Effector memory CD4-positive, alpha-beta T cell (primary cell): ENCODE measurements at places on chromosomes 2 and 18.

DNA sequence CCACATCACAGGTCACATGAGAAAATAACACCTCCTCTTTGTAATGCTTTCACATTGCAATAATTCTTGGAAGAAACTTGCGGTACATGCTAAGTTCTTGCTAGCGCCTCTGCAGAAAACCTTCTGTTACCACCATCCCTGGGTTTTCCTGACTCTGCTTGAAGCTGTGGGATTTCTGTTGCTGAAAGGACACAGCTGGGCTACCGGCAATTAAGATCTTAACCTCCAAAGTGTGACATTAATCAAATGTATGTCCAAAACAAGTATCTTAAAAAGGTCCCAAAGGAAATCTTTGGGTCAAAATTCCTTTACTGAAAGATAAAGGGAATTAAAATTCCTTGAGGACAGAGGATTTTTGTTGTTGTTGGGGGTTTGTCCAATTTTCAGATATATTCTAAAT lies 7.5 kb downstream of the CCBE1 start:
- no peak for DNase-seq

- DNase-seq = no peak
Measured at GRCh38 chr2:236309669-236310029, 45.4 kb upstream of the ASB18 start.

- DNase-seq = no peak
Measured at GRCh38 chr2:229646186-229646723, 68.1 kb downstream of the DNER start.

GRCh38 chr2:206533977-206534376 lies 90.6 kb downstream of the ADAM23 start:
- DNase-seq = no peak

- no peak for DNase-seq
Measured at GRCh38 chr2:96546797-96547196, 10.2 kb downstream of the ARID5A start.

GRCh38 chr2:53234548-53234903 lies 533.1 kb upstream of the CHAC2 start:
- DNase-seq = no peak

DNA sequence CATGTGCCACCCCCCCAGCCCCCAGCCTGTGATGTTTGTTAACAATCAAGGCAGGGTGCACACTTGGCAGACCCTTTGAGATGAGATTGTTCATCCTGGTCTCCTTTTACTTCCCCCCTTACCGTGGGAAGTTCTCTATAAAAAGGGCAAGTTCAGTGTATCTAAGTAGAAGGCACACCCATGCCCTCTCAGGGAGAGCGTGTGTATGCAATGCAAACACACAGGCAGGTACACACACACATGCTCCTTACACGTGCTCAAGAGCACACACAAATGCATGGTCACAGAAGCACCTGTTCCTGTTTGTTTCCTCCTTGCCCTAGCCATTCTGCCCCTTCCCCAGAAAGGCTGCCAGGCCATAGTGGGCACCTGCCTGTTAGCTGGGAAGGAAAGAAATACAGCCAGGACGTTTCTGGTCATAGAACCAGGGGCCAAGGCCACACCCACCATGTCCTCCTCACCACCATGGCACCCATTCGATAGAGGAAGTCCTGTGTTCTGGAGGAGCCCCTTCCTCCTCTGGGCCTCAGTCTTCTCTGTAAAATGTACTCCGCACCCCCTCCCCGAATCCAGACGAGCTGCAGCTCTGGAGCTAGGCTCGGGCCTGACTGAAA lies 3.1 kb downstream of the ATOH8 start:
- DNase-seq = no peak

DNA sequence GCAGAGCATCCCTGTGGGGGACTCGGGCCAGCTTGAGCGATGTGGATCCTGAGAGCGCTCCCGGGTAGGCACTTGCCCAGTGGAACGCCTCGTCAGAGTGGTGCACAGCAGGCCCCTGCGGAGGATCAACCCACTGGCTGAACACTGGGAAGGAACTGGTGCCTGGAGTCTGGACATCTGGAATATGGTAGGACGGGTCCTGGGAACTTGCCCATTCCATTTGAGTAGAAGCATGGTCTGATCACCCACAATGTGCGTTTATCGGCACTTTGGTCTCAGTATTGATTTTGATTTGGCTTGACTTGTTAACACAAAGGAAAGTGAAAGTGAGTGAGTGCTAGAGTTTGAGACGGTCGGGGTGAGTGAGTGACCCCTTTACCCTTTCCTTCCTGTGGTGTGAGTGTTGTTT lies 1336.2 kb upstream of the CHAC2 start:
- DNase-seq = no peak

DNA sequence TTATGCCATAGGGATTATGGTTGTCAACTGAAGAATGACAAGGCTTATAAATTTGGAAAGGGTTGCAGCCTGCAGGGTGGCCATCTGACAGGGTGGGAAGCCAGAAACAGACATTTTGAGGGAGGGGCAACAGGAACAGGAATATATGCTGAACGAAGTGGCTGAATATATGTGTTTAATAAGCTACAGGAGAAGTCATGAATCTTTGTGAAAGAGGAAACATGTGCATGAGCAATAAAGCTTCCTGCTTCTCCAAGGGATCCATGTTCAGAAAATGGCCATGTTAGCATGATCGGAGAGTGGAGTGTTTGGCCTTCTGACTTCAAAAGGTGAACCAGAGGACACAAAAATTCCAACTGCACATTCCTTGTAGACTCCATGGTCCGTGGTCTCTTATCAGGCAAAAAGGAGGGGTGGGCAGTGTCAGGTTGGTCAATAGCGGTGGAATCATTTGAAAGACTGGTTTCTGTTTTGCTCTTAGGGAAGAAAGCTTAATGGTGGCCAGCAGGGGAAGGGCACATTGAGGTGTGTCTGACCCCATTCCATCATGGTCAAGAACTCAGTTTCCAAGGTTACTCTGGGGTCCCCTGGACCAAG lies 144.1 kb downstream of the SOCS6 start:
- no peak for DNase-seq

GRCh38 chr2:9590641-9591040 lies 35.0 kb upstream of the ADAM17 start:
- DNase-seq = no peak

DNA sequence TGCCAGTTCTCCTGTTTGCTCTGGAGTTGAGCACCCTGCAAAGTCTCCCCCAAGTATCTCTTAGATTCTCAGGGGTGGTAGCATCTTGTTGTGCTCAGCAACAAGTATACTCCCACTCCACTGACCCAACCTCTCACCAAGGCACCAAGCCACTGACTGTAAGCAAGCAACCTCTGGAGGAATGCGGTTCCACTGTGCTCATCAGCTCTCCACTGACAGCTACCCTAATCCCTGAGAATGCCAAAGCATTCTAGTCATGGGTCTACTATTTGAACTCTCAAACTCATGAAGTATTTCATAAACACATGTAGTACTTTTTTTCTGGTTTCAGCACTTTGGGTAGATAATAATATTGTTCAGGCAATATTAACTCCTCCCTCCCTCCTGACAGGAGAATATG lies 170.0 kb downstream of the EPHA4 start:
- no peak for DNase-seq

DNA sequence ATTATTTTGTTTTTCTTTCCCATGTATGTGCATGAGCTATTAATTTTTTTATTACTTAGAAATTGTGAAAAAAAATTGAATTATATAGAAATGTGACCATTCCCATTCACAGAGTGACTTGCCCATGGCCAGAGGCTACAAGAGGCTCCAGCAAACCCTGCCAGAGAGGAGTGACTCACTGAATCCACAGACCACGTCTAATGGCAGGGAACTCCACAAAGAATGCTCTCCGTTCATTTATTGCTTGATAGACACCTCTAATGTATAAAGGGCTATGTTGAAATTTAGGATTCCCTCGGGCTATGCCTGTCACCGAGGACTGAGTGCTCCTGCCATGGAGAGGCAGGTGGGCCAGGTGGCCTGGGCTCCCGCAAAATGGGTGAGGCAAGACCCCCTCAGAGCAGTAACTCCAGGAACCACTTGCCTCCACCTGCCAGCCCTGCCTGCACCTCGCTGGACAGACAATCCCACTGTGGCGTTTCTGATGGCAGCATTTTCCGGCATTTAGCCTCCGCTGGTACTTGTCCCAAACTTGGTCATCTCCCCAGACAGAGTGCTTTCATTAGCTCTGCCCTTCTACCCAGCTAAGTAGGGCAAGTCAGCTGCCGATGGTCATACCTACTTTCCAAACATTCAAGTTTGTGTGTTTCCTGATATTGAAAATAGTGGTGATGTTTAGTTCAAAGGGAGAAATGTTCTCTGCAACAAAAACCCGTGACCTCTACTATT lies 200.3 kb downstream of the PRKCE start:
- no peak for DNase-seq
